ENCODE measurements at places on chromosomes 5 and 9.

DNA sequence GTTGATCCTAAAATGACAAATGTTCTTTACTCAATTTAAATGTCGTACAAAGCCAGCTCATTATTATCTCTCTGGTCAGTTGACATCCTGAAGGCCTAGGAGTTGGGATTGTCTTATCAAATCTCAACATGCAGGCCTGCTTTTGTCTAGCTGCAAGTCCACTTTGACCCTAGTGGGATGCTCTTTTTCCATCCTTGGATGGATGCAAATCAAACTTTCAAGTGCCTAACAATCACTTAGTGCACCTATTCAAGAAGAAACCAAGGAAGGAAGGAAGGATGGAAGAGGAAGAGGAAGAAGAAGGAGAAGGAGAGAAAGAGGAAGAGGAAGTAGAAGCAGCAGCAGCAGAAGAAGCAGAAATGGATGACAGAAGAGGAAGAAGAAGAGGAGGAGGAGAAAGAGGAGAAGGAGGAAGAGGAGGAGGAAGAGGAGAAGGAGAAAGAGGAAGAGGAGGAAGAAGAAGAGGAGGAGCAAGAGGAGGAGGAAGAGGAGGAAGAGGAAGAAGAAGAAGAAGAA lies 109.6 kb downstream of the PIK3R1 start:
- no peak for DNase-seq

DNA sequence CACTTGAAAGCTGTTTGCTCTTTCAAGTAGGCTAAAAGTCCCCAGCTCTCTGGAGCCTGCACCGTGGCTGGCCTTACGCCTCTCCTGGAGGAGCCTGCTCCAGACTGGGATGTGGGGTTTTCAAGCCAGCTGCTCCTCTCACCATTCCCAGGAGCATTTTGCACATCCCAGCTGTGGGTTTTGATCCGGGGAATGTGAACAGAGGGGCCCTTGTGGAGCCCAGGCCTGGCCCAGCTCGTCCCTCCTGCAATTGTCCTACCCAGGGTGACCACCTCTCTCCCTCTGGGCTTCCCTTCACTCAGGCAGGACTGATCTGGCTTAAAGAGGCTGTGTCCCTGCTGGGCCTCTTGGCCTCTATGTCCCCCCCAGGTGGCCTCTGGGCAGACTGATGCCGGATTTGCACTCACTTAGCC lies 32.5 kb upstream of the TIFAB start:
- DNase-seq: peak; percentile 91

- DNase-seq: no peak
Measured at GRCh38 chr9:19233344-19233743, 2.9 kb downstream of the DENND4C start.

- DNase-seq: peak; percentile 6
Measured at GRCh38 chr5:158639881-158640592, 459.7 kb downstream of the EBF1 start.

DNA sequence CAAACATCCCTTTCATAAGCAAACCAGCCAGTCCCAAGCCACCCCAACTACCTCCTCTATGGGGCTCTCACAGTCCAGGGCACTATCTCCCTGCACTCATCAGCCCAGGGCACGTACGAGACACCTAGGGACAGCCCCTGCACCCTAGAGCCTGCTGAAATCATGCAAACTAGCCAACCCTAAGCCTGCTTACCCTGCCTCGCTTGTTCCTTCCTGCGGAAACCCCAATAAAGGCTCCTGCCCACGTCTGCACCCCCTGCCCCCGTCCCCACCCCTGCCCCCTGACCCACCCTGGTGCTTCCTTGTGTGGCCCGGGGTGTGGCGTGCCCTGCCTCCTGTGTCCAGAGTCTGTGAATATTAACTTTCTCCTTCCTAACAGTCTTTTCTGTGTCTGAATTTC lies 135.9 kb downstream of the GADD45G start:
- DNase-seq: no peak

All from NCI-H1092 (cell line).